Central memory CD8-positive, alpha-beta T cell (primary cell): ENCODE measurements at places on chromosomes 1 and 21.

- DNase-seq: no peak
Observed at GRCh38 chr1:76141929-76142328, 67.4 kb downstream of the ST6GALNAC3 start.

- DNase-seq: no peak
Observed at GRCh38 chr1:111720977-111721786, 18.0 kb downstream of the INKA2 start.

DNA sequence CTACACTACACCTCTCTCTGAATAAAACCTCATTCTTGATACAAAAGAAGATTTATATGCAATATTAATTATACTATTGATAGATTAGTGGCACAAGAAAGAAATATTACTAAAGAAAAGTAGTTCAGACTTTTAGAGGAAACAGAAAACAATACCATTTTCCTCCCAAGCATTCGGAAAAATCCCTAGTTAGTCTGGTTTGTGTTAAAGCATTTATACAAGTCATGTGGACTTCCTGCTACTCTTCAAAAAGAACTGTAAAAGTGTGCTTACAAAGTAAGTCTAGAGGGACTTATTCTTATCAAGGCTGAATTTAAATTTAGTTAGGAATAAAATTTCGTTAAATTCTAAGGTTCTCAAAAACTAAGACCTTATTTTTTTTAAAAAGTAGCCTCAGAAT lies 129.1 kb downstream of the ATP1B1 start:
- no peak for DNase-seq

DNA sequence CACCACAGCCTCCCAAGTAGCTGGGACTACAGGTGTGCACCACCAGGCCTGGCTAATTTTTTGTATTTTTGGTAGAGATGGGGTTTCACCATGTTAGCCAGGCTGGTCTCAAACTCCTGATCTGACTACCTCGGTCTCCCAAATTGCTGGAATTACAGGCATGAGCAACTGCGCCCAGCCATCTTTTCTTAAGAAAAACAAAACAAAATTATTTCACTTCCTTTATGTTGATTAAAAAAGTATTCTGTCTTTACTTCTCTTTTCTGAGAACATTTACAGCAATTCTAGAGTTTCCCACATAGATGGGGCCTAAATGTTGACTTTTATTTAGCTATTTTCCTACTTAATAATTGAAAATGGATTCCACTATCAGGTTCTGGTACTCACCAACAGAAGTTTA lies 17.3 kb upstream of the TMEM183A start:
- DNase-seq: no peak

DNA sequence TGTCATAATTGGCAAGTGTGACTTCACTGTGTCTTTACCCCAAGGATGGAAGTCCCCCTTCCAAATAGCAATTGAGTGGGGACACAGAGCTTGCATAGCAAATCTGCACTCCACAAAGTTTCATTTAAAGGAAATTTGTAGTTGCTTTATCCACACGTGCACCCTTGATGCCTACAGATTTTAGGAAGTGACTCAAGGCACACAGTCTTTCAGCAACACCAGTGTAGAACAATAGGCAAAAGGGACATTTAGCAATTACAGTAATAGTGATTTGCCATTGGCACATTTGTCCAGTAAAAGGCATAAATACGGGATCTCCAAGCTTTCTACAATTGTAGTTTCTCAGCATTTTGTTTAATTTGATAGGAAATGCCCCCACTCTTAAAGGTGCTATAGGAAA lies 43.4 kb upstream of the KAZN start:
- DNase-seq: no peak

- DNase-seq: no peak
Observed at GRCh38 chr21:45533361-45533845, 8.8 kb downstream of the SLC19A1 start.

- no peak for DNase-seq
Observed at GRCh38 chr21:17660862-17661261, 48.2 kb upstream of the BTG3 start.

DNA sequence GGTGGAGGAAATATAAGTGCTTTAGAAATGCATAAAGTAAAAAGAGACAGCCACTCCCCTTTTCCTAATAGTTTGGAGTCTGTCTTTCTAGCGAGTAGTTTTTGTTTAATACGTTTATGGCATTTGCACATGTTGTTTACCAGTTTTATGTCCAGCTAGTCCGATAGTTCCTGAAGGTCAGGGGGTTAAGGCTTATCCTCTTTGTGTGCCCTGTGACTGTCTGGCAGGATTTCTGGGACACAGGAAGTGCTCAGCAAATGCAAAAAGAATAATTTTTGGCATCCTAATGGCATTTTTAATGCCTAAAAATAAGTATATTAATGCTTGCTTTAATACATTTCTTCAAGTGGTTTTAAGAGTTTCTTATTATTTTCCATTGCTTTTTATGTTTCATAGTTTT lies 58.4 kb downstream of the DYRK1A start:
- DNase-seq: no peak

DNA sequence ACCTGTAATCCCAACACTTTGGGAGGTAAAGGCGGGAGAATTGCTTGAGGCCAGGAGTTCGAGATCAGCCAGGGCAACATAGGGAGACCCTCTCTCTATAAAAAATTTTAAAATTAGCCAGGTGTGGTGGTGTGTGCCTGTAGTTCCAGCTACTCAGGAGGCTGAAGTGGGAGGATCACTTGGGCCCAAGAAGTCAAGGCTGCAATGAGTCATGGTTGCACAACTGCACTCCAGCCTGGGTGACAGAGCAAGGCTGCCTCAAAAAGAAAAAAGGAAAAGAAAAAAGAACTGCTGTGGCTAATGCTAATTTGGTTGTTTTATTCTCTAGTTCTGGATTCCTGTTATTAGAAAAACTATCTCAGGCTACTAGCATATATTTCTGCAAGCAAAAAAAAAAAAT lies 29.8 kb downstream of the DBT start:
- no peak for DNase-seq

DNA sequence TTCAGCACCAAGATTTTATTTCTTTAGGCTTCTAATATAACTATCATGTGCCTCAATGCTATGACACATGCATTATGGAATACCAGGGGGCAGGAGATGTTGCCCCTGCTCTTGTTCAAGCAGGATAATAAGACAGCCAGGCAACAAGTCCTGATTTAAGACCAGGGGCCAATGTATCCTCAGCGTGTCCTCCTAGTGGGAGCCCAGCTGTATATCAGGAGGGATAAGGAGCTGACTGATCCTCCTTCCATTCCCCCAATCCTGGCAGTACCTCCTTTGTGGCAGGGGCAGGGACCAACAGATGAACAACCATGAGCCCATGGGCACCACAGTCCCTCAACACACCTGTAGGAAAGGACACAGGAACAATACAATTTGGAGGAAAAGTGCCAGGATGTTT lies 29.3 kb downstream of the SORT1 start:
- no peak for DNase-seq

DNA sequence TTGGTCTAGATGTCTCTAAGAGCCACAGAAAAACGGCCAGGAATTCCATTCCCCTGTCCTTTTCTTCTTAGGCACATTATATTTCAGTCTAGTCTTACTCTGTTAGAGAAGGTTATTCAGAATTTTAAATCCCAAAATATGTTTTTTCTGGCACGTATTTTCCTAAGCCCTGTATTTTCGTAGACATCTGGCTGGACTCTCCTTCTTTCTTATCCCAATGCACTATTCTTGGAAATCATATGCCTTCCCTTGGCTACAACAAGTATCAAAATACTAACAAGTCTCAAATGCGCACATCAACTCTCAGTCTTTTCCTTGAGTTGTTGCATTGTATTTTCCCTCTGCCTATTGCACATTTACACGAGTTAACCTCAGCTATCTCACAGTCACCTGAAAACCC lies 96.2 kb downstream of the DPYD start:
- DNase-seq: no peak

DNA sequence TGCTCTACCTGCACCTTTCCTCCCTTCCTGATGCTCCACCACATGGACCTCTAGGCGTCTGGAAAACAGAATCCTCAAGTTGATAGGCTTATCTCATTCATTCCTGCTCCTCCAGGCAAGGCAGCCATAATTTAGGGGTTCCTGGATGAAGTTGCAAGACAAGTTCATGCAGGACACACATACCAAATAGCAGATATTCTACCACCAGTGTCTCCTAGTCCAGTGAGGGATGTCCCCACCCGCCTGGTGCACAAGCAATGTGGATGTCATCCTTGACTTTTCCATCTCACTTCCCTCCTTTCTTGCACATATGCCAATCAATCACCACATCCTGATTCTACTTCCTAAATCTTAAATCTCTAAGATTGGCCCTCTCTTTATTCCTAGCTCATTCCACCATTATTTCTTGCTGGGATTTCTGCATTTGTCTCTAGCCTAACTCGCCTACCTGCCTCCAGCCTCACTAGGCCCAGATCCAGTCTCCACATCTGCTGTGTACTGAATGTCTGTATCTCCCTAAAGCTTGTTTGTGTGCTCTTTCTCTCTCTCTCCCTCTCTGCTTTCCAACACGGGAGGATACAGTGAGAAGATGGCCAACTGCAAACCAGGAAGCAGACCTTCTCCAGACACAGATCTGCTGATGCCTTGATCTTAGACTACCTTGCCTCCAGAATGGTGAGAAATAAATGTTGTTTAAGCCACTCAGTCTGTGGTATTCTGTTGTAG lies 40.5 kb downstream of the CD34 start:
- DNase-seq: no peak

GRCh38 chr1:151520359-151520758 lies 9.2 kb downstream of the CGN start:
- no peak for DNase-seq

DNA sequence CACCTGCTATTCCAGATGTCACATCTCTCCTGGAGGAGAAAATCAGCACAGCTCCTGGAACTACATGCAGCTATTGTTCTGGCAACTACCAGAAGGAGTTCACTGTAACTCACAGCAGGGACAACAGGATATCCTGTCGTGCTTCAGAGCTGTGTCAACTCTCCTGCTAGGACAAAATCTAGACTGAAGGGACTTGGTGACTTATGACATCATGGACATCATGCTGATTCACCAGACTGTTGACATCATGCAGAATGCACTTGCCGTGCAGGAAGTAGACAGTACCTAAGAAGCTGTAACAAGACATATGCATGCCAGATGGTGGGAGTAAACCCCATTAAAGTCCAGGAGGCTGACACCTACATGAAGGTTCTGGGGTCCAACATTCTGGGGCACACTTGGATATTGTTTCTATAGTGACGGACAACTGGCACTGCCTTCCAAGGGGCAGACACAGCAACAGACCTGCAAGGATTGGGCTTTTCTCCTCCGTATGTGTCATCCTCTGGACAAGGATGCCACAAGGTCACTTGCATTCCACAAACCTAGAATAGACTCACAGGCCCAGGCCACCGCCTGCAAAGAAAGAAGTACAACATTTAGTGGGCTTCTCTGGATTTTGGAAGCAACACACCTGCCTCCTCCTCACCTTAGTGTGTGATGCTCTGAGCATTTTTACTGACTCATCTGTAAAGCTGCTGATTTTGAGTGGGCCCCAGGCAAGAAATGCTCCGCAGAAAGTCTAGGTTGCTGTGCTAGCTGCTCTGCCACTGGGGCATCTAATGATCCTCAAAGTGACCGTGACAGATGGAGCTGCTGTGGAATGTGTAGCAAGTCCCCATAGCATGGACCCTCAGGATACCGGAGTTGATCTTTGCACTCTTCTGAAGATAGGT lies 249.2 kb downstream of the MATN1 start:
- DNase-seq: no peak

DNA sequence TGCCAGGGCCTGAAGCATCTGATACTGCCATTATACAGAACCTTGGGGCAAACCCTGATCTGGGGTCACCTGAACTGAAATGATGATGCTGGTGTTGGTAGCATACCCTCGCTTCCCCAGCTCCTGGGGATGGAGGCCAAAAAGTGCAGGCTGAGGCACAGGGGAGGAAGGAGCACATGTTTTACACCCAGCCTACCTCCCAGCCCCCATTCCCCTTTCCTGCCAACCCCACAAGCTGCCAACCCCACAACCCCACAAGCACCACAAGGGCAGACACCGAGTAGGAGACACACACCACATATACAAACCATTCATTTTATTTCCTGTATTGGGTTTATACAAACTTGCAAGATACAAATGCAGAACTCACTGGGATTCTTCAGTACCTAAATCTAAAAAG lies 4.8 kb upstream of the GOLT1A start:
- DNase-seq: no peak

DNA sequence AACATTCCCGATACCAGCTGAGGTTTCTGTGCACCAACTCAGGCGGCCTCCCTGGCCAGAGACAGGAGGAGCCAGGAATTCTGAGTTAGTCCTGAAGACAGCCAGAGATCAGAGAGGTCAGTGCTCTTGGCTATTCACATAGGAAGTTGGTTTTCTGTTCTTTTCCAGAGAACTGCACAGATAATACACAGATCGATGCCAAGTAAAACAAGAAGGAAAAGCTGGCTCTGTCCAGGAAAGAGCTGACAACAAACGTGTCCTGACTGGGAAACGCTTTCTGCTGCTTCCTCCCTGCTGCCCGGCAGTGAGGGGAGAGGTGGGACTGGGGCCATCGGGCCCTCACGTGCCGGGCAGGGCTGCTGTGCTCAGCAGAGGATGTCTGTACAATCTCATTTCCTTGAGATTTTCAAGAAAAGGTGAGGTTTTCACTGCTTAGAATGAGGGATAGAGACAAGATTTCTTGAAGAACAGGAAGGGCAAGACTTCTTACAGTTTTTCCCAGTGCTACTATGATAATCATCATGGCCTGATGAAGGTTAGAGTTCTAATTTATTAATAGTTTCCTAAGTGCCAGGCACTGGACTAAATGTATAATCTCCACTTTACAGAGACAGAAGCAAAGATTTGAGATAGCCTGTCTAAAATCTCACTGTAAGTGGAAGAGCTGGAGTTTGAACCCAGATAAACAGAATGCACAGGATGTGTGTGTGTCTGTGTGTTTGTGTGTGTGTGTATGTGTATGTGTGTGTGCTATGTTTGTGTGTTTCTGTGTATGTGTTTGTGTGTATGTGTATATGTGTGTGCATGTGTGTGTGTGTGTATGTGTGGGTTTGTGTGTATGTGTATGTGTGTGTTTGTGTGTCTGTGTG lies 211.0 kb upstream of the RAB4A start:
- no peak for DNase-seq

DNA sequence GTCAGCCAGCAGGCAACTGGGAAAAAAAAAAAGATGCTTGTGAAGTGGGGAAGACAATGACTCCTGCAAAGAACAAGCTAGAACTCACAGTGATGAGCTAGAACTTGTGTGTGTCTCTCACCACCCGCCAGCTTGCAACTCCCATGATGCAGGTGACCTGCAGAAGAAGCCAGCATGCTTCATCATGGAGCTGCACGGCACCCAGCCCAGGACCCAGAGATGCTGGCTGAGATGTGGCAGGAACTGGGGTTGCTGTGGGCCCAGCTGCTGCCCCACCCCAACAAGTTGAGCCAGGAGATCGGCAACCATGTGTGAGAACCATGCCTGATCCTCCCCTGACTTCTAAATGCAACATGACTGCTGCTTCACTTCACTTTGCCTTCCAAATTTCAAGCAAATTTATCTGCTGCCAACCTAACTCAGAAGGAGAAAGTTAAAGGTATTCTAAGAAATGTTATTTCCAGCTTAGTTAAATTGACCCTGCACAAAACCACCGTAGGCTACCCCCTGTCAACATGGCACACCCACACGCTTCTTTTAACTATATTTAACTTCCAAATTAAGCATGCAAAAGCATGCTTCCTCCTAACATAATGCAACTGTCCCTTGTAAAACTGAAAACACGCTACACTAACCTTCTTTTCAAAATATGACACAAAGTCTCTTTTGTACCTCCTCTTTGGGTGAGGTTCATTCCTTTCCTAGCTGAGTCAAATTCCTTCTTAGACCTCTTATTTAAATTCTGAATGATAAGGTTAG lies 166.0 kb upstream of the IGSF21 start:
- DNase-seq: no peak
